ENCODE measurements at places on chromosomes 7 and 10.

- DNase-seq: no peak
These were observed 30.1 kb upstream of the CTBP2 start for GRCh38 chr10:125190414-125190813.

DNA sequence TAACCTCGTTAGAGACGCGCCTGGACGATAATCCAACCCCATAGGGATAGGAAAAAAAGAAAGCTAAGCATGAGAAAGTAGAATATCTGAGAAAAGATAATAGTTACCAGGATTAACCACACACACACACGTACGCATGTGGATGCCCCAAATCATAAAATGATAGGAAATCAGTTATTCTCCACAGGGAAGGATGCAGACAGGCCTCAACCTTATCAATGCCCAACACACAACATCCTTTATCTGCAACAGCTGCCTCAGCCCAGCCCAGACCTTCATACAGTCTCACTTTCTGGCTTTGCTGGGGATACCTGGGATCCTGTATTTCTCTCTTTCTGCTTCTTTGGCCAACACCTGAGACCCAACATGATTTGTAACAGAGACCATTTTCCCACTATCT, 123.0 kb downstream of the NOC3L start:
- DNase-seq: no peak

- DNase-seq: no peak
These were observed 45.2 kb upstream of the SAMD8 start for GRCh38 chr10:75066271-75066670.

- DNase-seq: no peak
These were observed 61.7 kb downstream of the GSAP start for GRCh38 chr7:77354484-77354883.

- DNase-seq: no peak
These were observed 109.9 kb upstream of the EFCAB10 start for GRCh38 chr7:105691082-105691679.

GRCh38 chr7:1046722-1047679, 2.7 kb downstream of the GPR146 start:
- no peak for DNase-seq

DNA sequence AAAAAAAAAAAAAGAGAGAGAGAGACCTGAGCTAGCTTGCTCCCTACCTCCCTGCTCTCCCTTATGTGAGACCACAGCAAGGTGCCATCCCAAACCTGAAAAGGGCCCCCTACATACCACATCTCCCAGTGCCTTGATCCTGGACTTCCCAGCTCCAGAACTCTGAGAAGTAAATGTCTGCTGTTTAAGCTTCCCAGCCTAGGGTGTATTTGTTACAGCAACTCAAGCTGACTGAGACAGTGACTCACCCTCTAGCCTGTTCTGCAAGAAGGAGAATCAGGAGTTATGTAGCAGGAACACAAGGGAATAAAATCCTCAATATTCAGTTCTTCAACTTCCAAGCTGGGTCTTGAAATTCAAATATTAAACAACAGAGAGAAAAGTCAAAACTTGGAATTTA, 52.1 kb upstream of the TMEM72 start:
- DNase-seq: no peak

- DNase-seq: no peak
These were observed 49.3 kb upstream of the ZNF716 start for GRCh38 chr7:57400531-57401155.

DNA sequence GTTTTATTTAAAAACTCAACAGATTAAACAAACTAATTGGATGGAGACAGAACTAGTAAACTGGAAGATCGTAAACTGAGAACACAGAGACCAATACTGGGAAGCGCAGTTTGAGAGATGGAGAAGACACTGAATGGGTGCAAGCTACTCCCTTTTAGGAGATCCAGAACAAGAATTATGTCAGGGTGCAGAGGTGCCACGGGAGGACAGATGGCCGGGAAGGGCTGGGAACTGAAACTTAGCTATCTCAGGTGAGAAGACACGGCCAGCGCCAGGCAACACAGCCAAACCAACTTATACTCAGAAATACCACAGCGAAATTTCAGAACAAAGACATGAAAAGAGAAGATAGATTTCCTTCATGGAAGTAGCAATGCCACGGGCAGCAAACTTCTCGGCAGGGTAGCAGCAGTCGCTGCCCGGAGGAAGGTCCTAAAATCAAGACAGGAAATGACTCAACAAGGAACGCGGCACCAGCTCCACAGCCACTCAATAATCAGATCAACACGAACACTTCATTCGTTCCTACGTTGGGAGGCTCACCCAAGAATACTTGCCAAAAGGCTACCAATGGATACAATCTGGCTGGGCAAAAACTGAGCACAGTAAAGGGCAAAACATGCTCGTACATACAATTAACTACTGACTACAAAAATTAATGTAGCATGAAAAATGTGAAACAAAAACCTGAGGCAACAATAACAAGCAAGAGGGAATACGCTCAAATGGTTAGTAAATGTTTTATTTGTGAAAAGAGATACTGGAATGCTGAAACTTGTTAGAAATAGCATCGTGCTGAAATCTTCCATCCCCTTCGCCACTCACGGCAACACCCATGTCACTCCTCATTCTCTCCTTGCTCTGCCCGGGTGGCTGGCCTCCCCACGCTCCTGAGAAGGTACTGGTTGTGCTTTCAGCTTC, 2.2 kb upstream of the LRRC27 start:
- no peak for DNase-seq

DNA sequence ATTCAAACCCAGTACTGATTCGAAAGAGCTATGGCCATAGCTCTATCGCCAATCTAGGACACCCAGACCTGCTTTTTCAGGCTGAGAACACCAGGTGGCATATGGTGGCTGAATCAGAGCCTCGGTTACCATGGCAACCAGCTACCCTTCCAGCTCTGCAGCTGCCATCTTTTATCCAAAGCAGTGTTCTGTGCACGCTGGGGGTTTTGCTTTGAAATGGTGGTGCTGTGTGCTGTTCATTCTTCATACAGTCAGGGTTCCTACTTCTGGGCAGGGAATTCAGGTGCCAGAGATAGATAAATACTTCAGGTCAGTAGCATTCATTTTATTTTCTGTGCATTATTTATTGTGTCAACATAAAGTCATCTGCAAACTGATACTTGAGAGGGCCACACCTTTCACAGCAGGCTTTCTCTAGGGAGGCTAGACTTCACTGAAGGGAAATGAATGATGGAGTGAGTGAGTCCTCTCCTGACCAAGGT, 85.4 kb downstream of the AKR1D1 start:
- DNase-seq: peak; percentile 95

GRCh38 chr7:39211581-39211980, 233.9 kb downstream of the POU6F2 start:
- DNase-seq: no peak

DNA sequence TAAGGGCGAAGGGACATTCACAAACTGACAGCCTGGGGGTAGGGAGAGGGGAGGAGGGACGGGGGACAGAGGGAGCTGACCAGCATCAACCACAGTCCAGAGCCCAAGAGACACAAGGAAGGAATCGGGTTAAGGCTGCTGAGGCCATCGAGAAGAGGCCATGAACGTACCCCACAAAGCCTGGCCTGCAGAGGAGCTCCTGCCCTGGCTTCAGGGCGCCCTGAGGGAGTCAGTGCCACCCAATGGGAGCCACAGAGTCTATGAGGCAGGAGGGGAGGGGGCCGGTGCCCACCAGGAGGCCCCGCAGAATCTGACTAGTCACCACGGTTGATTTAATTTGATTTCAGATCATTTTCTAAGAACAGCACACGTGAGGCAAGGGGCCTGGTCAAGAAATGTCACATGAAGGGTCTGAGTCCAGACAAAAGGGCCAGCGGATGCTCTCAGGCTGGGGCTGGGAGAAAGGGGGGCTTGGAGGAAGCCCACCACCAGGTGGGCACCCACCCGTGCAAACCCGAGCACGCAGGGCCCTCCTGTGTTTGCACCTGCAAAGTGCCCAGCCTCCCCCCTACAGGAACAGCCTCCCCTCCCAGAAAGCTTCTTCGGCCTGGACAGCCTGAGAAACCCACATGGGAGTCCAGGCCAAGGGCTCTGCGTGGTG, 40.4 kb downstream of the CAMK2B start:
- DNase-seq: no peak

- DNase-seq: no peak
These were observed 69.0 kb downstream of the VIPR2 start for GRCh38 chr7:159075563-159076238.

DNA sequence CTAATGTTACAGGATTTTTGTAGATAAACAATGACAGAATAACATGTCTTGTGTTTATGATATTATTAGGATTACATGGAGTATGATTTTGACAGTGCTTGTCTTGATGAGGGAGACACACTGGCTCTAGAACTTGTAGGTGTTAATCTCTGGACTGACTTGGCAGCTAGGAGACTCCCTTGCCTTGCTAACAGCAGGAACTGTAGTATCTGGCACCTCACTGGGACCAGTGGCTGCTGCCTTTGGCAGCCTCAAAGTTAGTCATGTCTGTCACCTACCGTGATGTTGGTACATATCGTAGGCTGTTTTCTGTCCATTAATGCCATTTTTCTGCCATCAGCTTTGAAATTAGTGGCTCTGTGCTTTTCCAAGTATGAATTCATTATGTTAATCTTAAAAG, 261.5 kb downstream of the CDK14 start:
- no peak for DNase-seq

- no peak for DNase-seq
These were observed 57.4 kb downstream of the CHST15 start for GRCh38 chr10:124035928-124036558.

GRCh38 chr7:124989911-124990310, 60.3 kb upstream of the POT1 start:
- DNase-seq: no peak

GRCh38 chr7:40824461-40824860, 689.7 kb downstream of the SUGCT start:
- DNase-seq: no peak

- DNase-seq: no peak
These were observed 82.3 kb downstream of the CUL2 start for GRCh38 chr10:35007858-35008301.

DNA sequence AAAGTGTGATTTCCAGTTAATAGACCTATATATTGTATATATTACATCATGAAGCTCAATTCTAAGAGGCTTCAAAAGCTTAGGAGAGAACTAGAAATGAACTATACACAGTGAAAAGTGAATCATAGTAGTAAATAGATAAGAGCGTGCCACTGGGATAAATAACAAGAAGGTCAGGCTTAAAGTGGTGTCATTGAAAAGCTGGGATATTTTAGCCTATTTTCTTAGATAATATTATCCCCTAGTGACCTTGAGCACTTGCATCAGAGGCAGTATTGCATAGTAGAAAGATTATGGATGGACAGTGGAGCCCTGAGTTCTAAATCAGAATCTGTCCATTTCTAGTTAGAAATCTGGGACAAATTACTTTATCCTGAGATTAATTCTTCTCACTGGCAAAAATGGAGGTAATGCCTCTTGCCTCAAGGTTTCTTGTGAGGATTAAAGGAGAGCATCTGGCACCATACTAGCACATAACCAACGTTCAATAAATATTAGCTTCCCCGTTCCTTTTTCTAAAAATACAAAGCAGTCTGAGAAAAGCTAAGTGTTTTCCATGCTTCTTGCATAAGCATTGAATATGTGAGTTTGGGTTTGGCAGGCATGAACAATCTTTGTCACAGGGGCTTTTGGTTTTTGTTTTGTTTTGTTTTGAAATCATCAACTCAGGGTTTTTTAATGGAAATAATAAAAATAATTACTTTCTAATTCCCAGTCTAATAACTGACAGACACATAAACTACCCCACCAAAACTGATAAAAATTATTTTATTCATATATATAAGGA, 27.3 kb upstream of the MACC1 start:
- no peak for DNase-seq

GRCh38 chr10:32225976-32226375, 121.0 kb downstream of the EPC1 start:
- DNase-seq: no peak

DNA sequence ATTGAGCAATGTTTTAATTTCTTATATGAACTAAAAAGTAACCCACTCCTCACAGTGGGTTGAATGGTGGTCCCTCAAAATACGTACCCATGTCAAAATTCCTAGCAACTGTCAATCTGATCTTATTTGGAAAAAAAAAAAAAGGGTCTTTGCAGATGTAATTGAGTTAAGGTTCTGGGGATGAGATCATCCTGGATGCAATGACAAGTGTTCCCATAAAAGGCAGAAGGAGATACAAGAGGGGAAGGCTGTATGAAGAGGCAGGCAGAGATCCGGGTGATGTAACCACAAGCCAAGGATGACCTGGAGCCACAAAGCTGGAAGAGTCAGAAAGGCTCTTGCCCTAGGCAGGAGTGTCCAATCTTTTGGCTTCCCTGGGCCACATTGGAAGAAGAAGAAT, 516.3 kb upstream of the MKI67 start:
- DNase-seq: no peak

DNA sequence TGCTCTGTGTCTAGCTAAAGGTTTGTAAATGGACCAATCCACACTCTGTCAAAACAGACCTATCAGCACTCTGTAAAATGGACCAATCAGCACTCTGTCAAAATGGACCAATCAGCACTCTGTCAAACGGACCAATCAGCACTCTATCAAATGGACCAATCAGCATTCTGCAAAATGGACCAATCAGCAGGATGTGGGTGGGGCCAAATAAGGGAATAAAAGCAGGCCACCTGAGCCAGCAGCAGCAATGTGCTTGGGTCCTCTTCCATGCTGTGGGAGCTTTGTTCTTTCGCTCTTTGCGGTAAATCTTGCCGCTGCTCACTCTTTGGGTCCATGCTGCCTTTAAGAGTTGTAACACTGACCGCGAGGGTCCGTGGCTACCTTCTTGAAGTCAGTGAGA, 740.5 kb upstream of the POM121L12 start:
- no peak for DNase-seq

DNA sequence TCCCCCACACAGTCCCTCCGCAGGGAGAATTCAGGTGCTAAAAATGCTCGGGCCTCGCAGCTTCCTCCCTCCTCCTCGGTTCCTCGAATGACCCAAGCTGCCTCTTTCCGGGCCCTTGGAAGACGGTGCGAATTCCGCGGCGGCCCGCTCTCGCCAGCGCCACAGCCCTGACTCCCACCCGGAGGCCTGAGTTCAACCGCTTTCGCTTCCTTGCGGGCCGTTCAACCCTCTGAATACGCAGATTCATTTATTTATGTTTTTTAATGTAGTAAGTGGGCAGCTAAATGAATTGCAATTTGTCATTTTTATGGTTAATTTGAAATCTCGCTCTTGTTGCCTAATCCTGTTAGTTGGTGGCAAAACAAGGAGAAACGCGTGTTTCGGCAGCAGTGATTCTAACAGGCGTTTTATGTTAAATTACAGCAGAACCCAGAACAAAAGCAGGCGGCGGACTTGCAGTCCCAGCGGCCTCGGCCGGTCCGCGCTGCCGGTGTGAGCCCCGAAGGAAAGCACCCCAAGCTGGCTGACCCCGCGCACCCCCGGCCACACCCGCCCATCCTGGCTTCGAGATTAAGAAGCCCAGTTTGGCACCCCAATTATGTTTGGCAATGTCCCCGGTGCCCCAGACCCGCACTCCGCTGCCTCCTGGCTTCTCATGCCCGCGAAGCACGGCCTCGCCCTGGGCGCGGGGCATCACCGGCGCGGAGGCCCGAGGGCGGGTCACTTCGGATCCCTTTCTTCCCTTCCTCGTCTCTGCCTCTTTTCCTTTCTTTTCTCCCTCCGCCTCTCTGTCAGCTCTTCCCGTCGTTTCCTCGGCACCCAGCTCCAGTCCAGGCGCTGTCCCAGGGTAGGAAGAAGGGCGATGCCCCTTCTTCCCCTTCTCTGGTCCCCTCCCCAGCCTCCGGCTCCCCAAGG, 75.9 kb downstream of the INSIG1 start:
- DNase-seq: no peak

GRCh38 chr7:135211179-135211945, at the start of gene WDR91:
Gene WDR91 (minus strand): TSS chr7:135211526. CDS start chr7:135211502, 24 bp downstream.
- DNase-seq: peak; percentile 59

Measured in NCI-H2081 treated with DMSO at 0.1 percent for 48 hours (cell line).